Mesenchymal stem cell (in vitro differentiated cells and primary cell): ENCODE measurements at places on chromosomes 11 and 22.

- no peak for DNase-seq
Measured at GRCh38 chr11:92790926-92791616, 178.4 kb upstream of the MTNR1B start.

- DNase-seq: peak; percentile 76
Measured at GRCh38 chr11:10792385-10793068, 16.2 kb downstream of the EIF4G2 start.

- no peak for DNase-seq
Measured at GRCh38 chr11:113410414-113411135, 23.0 kb downstream of the ANKK1 start.

DNA sequence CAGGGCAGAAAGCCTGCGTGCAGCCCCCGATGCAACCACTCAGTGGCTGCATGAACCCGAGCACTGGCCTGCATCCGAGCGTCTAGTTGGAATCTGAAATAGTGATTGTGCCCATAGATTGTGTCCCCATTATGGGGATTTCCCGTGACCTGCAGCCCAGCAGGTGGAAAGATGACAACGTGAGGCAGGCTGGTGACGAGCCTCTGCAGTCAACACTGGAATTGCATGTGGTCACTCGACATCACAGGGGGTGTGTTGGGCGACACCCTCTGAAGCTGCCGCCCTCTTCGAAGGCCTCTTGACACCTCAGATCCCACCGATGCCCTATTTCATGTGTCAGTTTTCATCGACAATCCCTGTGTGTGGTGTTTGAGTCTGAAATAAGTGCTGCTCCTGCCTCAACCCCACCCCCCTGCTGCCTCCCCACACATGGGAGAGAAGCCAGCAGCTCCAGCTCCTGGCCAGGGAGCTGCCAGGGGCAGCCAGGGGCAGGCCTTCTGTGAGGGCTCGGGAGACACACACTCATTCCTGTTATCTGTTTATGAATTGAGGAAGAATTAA is 172.0 kb upstream of the B3GAT1 start:
- DNase-seq: no peak

GRCh38 chr11:3674189-3674588 is 3.0 kb upstream of the CHRNA10 start:
- peak; percentile 28 for DNase-seq
